ENCODE measurements at places on chromosomes 2 and 18. TPM values are rescaled to one million over a fixed set of nuclear protein-coding genes. Genes with fewer than 3 reads are reported as not detected.

GRCh38 chr2:246489-247144 lies 17.2 kb downstream of the SH3YL1 start:
- H3K27ac ChIP-seq, result no peak overlapping the region
- peaks cover 73% of the 10 kb centered on the region for H3K36me3 ChIP-seq
- H3K4me3 ChIP-seq, result no peak overlapping the region
- DNase-seq, result peak; percentile 29

DNA sequence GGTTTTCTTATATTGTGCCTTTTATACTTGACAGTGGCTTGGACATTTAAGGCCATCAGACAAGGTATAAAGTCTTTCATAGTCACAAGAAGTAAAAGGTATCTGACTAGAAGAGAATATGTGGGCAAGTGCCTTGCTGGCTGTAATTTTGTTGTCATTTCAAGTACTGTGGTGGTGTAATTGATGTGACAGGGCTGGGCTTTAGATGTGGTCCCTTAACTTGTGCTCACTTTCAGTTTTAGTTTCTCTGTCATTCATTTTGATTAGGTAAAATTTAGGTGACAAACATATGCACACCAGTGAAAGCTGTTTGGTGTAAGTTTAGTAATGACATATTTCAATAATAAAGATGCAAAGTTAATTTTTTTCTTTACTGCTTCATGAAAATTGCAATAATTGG lies 31.2 kb upstream of the TBR1 start:
- H3K36me3 ChIP-seq, result no peaks in the 10 kb centered on the region
- no peaks in the 10 kb centered on the region for H3K27me3 ChIP-seq
- no peak overlapping the region for H3K27ac ChIP-seq
- H3K4me3 ChIP-seq, result no peak overlapping the region

Gene ALK
- total RNA-seq, result 0.09 TPM

- no peaks in the 10 kb centered on the region for H3K36me3 ChIP-seq
- DNase-seq, result peak; percentile 61
- H3K4me1 ChIP-seq, result no peaks in the 10 kb centered on the region
- H3K27ac ChIP-seq, result no peak overlapping the region
- no peak overlapping the region for H3K4me3 ChIP-seq
Observed at GRCh38 chr18:75923169-75923568, 495.7 kb upstream of the SMIM21 start.

Gene XDH
- total RNA-seq, result 0.08 TPM

Gene ADI1
- 204 TPM for total RNA-seq

Gene MAP3K19
- total RNA-seq, result not detected

DNA sequence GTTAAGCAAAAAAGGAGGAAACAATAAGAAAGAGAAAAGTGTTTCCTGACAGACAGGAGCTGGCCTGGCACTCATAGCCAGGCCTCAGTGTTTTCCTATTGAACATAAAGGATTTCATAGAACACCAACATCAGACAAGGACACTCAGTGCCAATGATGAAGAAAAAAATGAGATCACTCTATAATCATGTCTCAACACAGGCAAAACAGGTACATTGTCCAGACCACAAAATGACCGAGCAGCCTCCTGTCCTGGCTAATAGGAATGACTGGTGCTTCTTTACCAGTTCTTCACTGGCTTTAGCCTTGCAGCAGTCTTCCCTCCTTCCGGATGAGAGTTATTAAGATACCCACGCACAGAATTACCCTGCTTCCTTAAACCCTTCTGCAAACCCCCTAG lies 35.6 kb downstream of the SEMA4F start:
- no peaks in the 10 kb centered on the region for H3K27me3 ChIP-seq
- H3K4me3 ChIP-seq, result no peak overlapping the region
- H3K4me1 ChIP-seq, result no peaks in the 10 kb centered on the region
- no peaks in the 10 kb centered on the region for H3K36me3 ChIP-seq
- no peak for DNase-seq

- H3K4me1 ChIP-seq, result peaks cover 10% of the 10 kb centered on the region
- H3K27me3 ChIP-seq, result no peaks in the 10 kb centered on the region
- no peak overlapping the region for H3K4me3 ChIP-seq
Observed at GRCh38 chr18:32373505-32373904, 97.2 kb downstream of the GAREM1 start.

DNA sequence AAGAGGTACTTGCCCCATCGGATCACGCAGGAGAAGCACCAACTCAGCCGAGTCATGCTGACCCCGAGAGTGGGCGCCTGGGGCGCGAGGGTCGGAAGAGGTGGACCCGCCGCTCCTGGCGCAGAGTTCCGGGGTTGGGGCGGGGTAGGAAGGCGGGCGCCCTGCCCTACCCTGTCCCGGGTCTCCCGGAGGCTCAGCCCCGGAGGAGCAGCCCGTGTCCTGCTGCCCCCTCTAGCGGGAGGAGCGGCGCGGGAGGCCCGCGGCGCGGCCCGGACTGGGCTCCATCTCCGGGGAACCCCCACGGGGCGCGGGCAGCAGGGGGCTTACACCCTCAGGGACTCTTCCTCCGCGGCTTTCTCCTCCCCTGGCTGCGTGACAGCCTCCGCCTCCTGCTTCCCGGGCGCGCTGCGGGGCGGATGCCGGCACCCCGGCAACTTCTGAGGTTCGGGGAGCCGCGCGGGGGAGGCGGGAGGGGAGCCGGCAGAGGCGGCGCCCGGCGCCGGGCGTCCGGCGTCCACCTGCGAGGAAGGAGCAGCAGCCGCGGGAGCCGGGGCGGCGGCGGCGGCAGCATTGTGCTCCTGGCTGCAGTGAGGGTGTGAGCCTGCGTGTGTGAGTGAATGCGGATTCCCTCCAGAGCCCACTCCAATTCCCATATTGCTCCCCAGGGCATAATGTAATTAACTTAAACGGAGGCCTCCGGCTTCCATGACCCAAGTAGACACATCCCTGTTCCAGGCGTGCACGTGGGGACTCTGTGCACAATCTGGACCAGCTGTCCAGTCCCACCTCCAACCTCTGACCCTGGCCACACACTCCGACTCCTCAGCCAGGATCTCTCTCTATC lies 7.6 kb upstream of the TNS1 start:
- H3K4me3 ChIP-seq, result peak overlapping the region; percentile 57
- H3K27ac ChIP-seq, result no peak overlapping the region
- H3K4me1 ChIP-seq, result peaks cover 25% of the 10 kb centered on the region
- peak; percentile 68 for DNase-seq
- H3K36me3 ChIP-seq, result no peaks in the 10 kb centered on the region

GRCh38 chr2:33272001-33272400 lies 204.4 kb upstream of the RASGRP3 start:
- no peak for DNase-seq
- H3K27ac ChIP-seq, result no peak overlapping the region
- no peak overlapping the region for H3K4me3 ChIP-seq

GRCh38 chr2:215540658-215541057 lies 104.8 kb upstream of the FN1 start:
- no peak overlapping the region for H3K4me3 ChIP-seq
- no peaks in the 10 kb centered on the region for H3K36me3 ChIP-seq
- H3K27ac ChIP-seq, result no peak overlapping the region
- no peak for DNase-seq

DNA sequence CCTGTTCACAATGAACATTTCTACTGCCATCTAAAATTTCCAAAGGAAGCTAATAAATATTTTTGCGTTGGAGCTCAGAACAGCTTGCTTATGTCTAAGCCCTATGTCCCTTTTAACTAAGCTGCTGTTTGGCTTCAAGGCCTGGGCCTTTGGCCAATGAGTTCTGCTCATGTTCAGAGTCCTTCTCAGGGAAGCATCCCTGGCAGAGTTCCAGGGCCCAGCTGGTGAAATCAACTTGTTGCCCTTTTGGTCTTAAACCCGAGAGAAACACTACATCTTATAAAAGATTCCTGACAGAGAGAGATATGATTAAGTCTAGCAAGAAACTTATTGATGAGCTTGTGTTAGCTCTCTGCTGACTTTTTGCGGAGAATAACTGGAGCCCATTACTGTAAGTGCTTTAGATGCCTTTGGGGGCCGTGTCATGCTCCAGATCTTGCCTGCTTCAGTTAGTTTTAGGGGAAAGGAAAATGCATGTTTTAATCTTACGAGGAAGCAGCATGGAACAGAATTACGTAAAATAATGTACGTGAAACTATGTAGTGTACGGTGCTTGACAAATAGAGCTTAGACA lies 102.5 kb upstream of the NOSTRIN start:
- no peak overlapping the region for H3K4me3 ChIP-seq
- H3K4me1 ChIP-seq, result peaks cover 7% of the 10 kb centered on the region
- peaks cover 7% of the 10 kb centered on the region for H3K36me3 ChIP-seq
- peak; percentile 85 for DNase-seq
- H3K27me3 ChIP-seq, result no peaks in the 10 kb centered on the region

DNA sequence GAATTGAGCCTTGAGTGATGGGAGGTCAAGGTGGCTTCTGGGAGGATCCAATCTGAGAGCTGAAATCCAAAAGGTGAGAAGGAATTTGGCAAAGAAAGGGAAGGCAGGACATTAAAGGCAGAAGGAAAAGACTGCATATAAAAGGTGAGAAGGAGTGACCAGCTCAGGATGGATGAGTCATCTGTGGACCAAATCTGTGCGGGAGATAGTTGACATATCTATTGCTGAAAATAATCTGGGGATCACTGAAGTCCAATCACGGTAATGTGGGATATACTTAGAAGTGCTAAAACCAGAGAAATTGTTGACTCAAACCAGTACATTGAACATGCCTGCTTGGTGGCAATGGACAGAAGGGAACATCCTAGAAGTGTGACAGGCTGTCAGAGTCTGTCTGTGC lies 8.0 kb upstream of the PTPN4 start:
- no peaks in the 10 kb centered on the region for H3K36me3 ChIP-seq
- no peaks in the 10 kb centered on the region for H3K27me3 ChIP-seq
- no peak overlapping the region for H3K4me3 ChIP-seq
- DNase-seq, result no peak
- H3K27ac ChIP-seq, result no peak overlapping the region
- H3K4me1 ChIP-seq, result peaks cover 13% of the 10 kb centered on the region

DNA sequence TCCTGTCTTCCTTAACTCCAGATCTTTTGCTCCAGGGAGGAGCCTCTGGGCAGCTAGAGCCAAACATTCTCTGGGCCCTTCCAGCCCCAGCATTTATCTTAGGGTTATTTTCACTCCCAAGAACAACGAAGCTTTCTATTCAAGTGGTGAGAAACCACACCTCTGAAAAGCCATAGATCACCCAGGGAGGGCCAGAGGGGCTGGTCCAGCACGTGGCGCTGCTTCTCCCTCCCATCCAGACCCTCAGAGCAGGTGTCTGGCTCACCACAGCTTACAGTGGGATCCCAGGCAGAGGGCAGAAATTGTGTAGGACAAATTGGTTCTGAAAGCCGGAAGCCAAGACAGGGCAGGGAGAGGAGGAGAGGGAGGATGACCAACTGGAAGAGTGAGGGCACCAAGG lies 74.0 kb upstream of the PKDCC start:
- no peaks in the 10 kb centered on the region for H3K4me1 ChIP-seq
- H3K4me3 ChIP-seq, result no peak overlapping the region
- H3K27ac ChIP-seq, result no peak overlapping the region
- no peak for DNase-seq
- H3K36me3 ChIP-seq, result no peaks in the 10 kb centered on the region

Gene SLC14A1
- total RNA-seq, result 25.3 TPM

GRCh38 chr2:11998218-11998617 lies 251.8 kb downstream of the LPIN1 start:
- no peak overlapping the region for H3K4me3 ChIP-seq
- DNase-seq, result no peak
- H3K27ac ChIP-seq, result no peak overlapping the region

- H3K27me3 ChIP-seq, result no peaks in the 10 kb centered on the region
- H3K36me3 ChIP-seq, result no peaks in the 10 kb centered on the region
- H3K4me1 ChIP-seq, result no peaks in the 10 kb centered on the region
- H3K4me3 ChIP-seq, result no peak overlapping the region
Observed at GRCh38 chr2:128746356-128746755, 427.7 kb upstream of the HS6ST1 start.

- H3K4me3 ChIP-seq, result no peak overlapping the region
- H3K36me3 ChIP-seq, result no peaks in the 10 kb centered on the region
- no peak for DNase-seq
Observed at GRCh38 chr2:235944591-235944990, 223.6 kb downstream of the GBX2 start.

DNA sequence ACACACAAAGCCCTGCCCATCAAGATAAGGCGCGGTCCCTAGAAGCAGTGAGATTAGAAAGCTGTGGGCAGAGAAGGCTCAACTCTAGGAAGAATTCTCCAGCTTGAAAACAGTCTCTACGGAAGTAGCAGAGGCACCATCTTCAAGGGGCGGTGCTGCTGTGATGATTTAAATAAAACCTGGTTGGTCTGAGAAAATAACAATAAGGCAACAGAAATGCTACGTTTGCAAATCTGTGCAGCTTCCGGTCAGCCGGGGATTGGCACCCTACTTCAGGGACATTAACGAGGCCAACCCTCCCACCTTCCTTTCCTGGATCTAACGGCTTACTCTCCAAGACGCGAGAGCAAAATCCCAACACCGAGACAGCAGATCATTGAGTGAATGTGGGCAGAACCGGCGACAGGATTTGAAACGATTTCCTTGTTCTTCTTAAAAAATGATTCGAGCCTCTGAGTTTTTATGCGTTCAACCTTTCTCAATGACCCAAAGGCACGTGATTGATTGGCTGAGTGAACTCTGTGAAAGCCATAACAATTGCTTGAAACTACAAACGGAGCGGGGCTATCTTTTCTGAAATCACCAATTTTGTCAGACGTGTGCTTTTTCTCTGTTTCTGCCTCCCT lies 93.7 kb upstream of the ZNF516 start:
- H3K4me3 ChIP-seq, result peak overlapping the region; percentile 44
- peaks cover 4% of the 10 kb centered on the region for H3K4me1 ChIP-seq
- no peaks in the 10 kb centered on the region for H3K36me3 ChIP-seq
- no peak for DNase-seq

Gene B3GNT7
- 12.6 TPM for total RNA-seq

- DNase-seq, result peak; percentile 30
- H3K4me1 ChIP-seq, result no peaks in the 10 kb centered on the region
- H3K36me3 ChIP-seq, result peaks cover 10% of the 10 kb centered on the region
- H3K4me3 ChIP-seq, result no peak overlapping the region
- no peaks in the 10 kb centered on the region for H3K27me3 ChIP-seq
- no peak overlapping the region for H3K27ac ChIP-seq
Observed at GRCh38 chr2:70686577-70687460, 81.2 kb downstream of the ADD2 start.

Gene LRRC30
- total RNA-seq, result not detected

DNA sequence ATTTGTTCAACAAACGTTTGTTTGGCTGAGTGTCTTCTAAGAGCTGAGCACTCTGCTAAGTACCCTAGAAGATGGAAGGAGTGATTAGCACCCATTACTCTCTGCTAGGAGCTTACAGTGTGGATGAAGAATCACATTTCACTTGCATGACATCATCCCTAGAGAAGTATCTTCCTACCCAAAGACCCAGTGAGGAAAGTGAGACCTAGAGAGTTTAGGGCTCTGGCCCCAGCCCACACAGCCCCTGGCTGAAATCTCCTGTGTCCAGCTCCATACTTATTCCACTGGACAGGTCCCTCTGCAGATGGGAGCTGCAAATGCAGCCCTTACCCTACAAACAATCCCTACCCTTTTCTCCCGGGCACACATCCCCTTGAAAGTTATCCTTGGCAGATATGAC lies 26.8 kb upstream of the EPAS1 start:
- no peaks in the 10 kb centered on the region for H3K27me3 ChIP-seq
- no peak overlapping the region for H3K4me3 ChIP-seq
- H3K4me1 ChIP-seq, result peaks cover 2% of the 10 kb centered on the region
- DNase-seq, result no peak

Gene METTL4
- 3.9 TPM for total RNA-seq

Gene C2orf15
- 0.23 TPM for total RNA-seq

GRCh38 chr2:10034333-10035052 lies 8.9 kb upstream of the KLF11 start:
- no peak for DNase-seq
- H3K4me3 ChIP-seq, result no peak overlapping the region
- no peaks in the 10 kb centered on the region for H3K27me3 ChIP-seq
- H3K27ac ChIP-seq, result no peak overlapping the region

Gene SIX3
- not detected for total RNA-seq
